ENCODE measurements at places on chromosomes 2 and 18.
A peak's percentile ranks its signal among the peaks of the same experiment; 100 is the strongest.

DNA sequence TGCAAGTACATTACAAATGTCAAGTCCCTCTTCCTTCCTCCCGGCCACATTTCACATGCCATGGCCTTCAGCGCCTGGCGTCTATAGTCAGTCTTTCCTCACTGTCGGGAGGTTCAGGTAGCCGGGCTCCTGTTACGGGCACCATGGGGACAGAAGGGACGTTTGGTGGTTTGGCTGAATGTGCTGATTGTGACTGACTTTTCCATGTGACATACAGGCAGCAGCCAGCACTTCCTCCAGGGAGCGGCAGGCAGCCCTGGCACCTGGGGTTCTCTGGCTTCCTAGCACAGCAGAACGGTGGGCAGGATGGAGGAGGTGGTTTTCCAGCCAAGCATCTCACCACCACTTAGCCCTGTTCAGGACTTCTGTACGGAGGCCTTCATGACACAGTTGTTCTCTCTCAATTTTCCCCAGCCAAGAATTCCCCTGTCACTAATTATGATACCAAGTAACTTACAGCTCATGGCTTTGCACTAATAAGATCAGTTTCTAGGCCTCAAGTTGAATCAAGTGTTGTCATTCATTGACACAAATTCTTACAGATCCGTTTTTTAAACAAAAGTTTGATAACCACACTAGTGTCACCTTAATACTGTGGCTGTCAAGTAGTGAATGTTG, 83.9 kb upstream of the REV1 start:
- no peak for DNase-seq

DNA sequence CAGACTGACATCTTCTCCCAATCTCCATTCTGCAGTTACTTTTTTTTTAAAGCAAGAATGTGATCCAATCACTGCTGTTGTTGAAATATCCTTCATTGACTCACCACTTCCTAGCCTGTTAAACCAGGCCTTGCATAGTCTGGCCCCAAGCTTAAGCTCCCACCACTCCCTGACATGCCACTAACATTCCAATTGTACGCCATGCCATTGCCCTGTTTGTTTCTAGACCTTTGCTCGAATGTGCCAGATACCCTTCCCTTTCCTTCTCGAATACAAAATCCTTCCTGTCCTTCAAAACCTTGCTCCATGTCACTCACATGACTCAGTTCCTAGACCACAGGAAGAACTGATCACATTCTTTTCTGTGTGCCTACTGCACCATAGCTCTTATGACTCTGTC, 224.2 kb downstream of the CYRIA start:
- no peak for DNase-seq

GRCh38 chr18:8142131-8142711, 467.0 kb upstream of the RAB12 start:
- no peak for DNase-seq

DNA sequence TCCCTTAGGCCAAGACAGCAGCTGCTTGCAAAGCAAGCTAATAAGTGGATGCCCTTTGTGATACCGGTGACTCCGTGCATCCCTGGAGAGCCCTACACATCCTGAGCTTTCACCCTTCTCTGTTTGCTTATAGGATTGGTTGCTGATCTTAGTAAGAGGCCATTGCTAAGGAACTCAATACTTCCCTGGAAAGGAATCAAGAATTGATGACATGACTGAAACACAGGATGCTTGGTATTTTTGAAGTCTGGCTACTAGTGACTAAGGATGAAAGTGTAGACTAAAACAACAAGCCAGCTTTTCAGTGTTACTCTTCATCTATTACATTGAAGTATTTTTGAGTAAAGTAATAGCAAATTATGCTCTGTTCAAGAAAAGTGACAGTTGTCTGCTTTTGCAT, 123.0 kb upstream of the SERPINE2 start:
- DNase-seq, result no peak

GRCh38 chr2:234930397-234930796, 21.4 kb upstream of the SH3BP4 start:
- no peak for DNase-seq

GRCh38 chr2:99674090-99674489, 184.3 kb upstream of the REV1 start:
- DNase-seq, result no peak

DNA sequence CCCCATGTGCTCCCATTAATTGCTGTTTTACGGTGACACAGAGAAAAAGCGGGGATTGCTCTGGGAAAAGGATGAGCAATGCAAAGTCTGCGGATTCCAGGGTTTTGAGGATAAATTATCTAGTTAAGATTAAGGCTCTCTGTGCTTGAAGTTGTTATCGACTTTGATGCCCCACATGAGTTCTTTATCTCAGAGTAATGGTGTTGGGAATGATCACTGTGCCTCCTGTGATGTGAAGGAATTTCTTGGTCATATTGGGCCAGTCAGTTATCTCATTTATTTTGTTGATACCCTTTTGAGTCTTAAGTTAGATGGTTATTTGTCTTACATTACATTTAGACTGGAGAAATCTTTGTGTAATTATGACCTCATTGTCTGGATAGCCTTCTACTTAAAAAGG, 184.6 kb upstream of the MEX3C start:
- DNase-seq, result no peak

DNA sequence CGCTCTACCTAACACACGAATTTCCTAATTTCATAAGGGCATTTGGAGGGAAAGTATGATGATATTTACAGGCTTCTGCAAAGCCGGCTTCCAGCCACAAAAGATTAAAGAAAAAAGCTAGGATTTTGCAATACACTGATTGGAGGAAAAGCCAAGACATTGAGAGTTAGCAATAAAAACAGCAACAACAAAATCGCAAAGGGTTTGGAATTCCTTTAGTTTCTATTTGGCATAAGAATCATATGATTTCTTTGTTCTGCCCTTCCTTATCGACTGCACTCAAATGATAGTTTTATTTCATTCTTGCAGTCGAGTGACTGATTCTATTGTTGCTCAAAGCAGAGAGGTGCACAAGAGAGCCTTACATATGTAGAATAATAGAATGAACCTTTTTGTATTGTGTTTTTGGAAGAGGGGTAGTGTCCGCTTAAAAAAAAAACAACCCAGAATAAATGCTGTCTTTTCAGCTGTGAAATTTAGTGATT, 3.9 kb upstream of the ZNF532 start:
- no peak for DNase-seq

DNA sequence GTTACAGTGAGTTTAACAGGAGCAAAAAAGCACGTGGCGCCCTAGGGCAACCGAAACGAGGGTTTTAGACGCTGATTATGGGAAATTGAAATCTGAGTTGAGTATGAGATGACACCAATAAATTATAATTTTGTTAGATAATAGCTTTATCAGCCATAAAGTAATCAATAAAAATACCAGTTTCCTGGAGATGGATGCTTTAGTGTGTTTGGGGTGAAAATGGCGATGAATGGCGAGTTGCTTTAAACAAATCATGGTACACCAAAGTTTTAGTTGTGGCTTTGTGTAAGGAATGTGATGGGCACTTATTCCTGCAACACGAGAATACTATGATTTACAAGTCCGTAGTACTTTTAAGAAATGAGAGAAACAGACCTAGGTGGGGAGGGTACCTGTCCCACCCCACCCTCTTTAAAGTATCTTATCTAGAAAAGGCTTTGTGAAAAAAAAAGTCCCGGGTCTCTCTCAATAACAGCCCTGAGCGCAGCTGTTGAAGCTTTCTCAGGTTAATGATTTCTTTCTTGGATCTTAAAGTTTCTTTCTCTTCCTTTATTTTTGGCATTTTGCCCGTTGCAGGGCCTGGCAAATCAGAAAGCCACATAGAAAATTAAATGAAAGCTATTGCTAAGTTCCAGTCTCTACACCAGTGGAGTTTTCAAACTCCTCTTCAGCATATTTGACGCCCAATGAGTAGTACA, 1.5 kb upstream of the RRM2 start:
- DNase-seq, result no peak

DNA sequence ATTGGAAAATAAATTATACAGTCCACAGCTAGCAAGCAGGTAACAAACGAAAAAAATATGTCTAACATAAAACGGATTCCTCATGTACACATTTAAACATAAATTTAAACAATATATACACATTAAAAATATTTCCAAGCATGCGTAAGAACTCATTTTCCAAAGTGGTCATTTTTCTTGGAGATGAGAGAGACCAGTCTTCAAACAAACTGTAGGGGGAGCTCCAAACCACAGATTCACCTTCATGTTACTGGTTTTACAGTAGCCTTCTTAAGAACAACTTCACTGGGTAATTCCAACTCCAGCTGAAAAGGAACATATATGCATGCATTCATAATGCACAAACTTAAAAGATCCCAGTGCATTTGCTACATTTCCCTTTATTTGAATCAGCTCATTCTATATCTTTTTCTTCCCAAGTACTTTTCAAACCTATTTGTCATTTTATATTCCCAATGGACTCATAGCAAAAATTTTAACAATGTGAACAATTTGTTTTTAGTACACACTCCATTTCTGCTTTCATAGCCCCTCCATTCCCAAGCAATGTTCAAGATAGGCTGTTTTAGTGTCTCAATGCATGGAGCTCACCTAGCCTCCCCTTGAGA, 4.7 kb upstream of the STAMBP start:
- DNase-seq, result peak; percentile 46

DNA sequence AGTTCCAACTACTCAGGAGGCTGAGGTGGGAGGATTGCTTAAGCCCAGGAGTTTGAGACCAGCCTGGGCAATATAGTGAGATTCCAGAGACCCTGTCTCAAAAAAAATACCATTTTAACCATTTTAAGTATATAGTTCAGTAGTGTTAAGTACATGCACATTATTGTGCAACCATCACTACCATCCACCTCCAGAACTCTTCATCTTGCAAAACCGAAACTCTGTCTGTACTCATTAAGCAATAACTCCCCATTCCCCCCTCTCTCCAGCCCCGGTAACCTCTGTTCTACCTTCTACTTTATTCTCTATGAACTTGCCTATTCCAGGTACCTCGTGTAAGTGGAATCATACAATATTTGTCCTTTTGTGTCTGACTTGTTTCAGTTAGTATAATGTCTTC, 86.4 kb downstream of the GFPT1 start:
- DNase-seq, result no peak

- no peak for DNase-seq
Measured at GRCh38 chr2:205535001-205535400, 147.3 kb upstream of the NRP2 start.

GRCh38 chr18:74733598-74733997, 135.9 kb downstream of the ZNF407 start:
- DNase-seq, result no peak

DNA sequence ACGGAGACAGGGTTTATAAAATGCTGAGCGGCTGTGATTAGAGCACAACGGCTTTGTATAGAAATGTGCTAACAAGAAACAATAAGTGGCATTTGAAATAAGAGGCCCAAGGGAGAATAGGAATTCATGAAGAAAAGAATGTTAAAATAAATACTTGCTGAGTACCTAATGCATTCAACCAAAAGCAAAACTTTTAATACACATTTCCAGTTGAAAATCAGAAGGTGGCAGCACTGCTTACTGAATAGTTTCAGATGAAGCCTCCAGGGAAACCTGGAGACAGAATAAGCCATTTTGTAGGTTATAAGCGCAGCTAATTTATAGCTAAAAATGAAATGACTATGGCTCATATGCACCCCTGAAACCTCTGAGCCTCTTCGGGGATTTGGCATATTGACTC, 286.6 kb downstream of the DPP10 start:
- no peak for DNase-seq

DNA sequence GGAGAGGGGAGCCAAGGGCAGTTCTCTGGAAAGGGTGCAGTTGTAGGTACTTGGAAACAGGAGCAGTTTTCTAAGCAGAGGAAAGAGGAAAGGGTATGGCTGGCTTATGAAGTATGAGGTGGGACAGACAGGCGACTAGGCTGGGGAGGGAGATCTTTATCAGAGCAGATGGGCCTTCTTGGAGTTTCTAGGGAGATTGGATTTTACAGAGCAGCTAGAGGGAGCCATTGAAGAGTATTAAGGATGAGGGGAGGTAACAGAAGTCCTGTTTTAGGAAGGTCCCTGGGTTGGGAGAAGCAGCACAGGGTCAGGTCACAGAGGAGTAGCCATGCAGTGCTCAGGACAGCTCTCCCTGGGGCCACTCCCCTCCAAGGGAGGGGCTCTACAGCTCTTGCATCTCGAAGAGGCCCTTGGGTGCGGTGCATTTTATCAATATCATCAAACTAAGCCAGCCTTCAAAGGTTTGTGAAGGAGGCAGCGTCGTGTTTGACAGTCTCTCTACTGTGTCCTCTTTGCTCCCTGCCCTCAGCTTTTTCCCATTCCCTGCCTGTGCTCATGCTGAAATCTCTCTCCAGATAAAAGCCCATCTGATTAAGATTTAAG, 154.3 kb downstream of the SETBP1 start:
- no peak for DNase-seq

- no peak for DNase-seq
Measured at GRCh38 chr2:29115797-29116781, 874 bp downstream of the CLIP4 start.

DNA sequence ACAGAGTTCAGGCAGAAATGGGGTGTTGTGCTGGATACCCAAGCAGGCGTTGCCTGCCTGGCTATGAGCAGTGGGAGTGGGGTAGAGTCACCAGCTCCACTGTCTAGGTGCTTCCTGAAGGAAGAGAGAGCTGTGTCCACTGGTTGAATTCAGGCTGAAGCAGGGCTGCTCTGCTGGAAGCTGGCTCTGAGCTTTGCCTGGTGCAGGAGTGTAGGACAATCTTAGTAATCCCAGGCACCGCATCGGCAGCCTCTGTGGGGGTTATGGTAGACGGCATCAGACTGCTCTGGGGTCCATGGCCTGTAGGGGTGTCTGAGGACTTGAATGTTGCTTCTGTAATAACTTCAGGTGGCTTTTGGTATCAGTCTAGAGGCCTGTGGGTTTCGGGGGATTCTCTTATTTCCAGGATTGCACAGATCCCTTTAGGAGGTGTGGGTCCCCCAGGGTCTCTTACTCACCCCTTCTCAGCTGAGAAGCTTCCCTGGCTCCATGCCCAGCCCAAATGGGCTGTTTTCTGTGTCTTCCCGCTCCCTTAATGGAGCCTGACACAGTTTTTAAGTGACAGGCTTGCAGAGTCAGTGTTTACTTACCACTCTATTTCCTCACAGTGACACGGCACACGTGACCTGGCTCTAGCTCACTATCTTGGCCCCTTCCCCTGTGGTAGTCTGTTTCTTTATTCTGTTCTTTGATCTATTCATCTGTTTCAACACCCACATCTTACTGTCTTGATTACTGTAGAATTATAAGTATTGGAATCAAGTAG, 644.3 kb downstream of the CBLN2 start:
- no peak for DNase-seq

DNA sequence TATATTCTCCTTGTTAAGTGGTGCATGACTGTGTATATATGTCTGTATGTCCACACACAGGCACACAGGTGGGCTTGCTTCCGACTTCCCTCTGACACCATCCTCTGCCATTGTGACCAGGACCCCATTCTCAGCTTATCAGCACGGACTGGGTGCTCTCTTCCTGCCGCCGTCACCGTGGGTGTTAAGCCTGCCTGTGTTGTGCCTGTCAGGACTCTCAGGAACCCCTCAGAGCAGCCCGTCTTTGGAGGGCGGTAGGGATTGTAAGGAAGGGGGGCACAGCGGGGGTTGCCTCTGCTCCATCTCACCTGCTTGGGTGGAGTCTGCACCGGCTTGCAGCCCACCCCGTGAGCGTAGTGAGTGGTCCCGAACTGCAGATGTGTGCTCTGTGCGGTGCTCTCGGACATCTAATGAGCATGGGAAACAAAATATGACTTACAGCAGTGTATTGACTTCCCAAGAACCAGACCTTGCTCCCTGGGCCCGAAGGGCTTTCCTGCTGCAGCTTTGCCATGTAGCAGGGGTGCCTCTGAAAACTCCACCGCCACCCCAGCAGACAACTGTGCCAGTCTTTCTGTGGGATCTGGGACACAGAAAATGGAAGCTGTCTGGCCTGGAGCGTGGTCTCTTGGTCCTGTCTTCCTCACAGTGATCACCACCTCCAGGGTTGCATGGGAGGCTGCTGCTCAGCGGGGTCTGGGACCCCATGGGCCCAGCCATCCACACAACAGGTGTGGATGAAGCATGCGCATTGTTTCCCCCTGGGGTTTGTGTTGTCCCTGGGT, 58.9 kb downstream of the SH3RF3 start:
- no peak for DNase-seq

Measured in fibroblast of skin of left biceps (primary cell).